ENCODE measurements at places on chromosomes 5 and 9.

GRCh38 chr9:79974806-79975422, 403.1 kb downstream of the TLE4 start:
- no peaks in the 10 kb centered on the region for H3K4me1 ChIP-seq
- H3K36me3 ChIP-seq: no peaks in the 10 kb centered on the region
- DNase-seq: no peak
- no peak overlapping the region for H3K4me3 ChIP-seq
- no peaks in the 10 kb centered on the region for H3K27me3 ChIP-seq
- no peak overlapping the region for H3K27ac ChIP-seq

- no peaks in the 10 kb centered on the region for H3K4me1 ChIP-seq
- H3K4me3 ChIP-seq: no peak overlapping the region
- no peaks in the 10 kb centered on the region for H3K36me3 ChIP-seq
- H3K27me3 ChIP-seq: no peaks in the 10 kb centered on the region
- DNase-seq: no peak
Measured at GRCh38 chr5:124043456-124043855, 531.5 kb downstream of the CSNK1G3 start.

DNA sequence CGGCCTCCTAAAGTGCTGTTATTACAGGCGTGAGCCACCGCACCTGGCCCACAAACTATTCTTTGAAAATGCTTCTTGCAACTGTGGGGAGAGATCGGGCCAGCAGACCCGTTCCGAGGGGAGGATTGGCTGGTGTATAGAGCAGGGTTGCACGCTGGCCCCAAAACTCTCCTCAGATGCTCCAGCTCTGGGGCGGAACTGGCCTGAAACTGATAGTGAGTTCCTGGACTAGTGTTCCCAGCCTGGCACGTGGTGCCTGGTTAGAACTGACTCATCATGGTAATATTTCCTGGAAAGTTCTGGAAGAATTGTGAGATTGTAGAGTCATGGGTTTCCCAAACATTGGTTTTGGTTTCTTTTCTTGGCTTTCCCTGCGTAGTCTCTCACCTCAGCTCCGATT, 120.5 kb downstream of the FBXL7 start:
- no peaks in the 10 kb centered on the region for H3K36me3 ChIP-seq
- no peak for DNase-seq
- no peak overlapping the region for H3K4me3 ChIP-seq
- H3K27me3 ChIP-seq: no peaks in the 10 kb centered on the region
- no peak overlapping the region for H3K27ac ChIP-seq
- no peaks in the 10 kb centered on the region for H3K4me1 ChIP-seq

GRCh38 chr9:127941062-127941960, 3.7 kb upstream of the DPM2 start:
- H3K4me1 ChIP-seq: peaks cover 36% of the 10 kb centered on the region
- DNase-seq: no peak
- peaks cover 58% of the 10 kb centered on the region for H3K36me3 ChIP-seq
- H3K27me3 ChIP-seq: no peaks in the 10 kb centered on the region

DNA sequence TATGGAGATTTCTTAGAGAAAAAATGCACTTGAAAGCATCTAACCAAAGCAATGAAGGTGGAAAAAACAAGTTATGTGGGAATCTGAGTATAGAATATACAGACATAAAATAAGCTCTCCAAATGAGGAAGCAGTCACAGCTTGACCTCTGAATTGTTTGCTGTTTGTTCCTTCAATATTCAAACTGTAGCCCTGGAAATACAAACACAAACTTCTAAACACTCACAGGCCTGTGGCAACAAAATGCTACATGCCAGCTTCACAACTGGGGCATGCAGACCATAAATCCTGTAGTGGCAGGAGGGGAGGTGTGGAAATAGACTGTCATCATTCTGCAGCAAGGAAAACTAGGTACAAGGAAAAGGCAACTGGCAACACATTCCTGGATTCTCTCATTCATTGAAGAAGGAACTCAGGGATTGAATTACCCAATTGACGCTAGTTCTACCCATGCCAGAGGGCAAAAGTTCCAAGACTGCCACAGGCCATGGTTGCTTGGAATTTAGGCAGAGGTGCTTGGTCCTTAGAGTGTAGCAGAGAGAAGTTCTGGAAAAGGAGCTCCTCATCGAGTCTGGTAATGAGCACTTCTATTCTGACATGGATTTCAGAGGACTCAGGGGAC, 349.6 kb downstream of the PDE4D start:
- H3K36me3 ChIP-seq: no peaks in the 10 kb centered on the region
- H3K4me3 ChIP-seq: no peak overlapping the region
- H3K27me3 ChIP-seq: no peaks in the 10 kb centered on the region
- no peak for DNase-seq
- no peaks in the 10 kb centered on the region for H3K4me1 ChIP-seq

- H3K27ac ChIP-seq: no peak overlapping the region
- H3K4me1 ChIP-seq: no peaks in the 10 kb centered on the region
- no peak overlapping the region for H3K4me3 ChIP-seq
- no peak for DNase-seq
- H3K27me3 ChIP-seq: no peaks in the 10 kb centered on the region
Measured at GRCh38 chr5:107157809-107158208, 512.9 kb downstream of the EFNA5 start.
